Breast epithelium (tissue), 4 donors: ENCODE measurements at places on chromosomes 2 and 18.

GRCh38 chr18:2540575-2540974, 30.7 kb downstream of the METTL4 start:
- H3K27me3 ChIP-seq, result no peaks in the 10 kb centered on the region
- H3K36me3 ChIP-seq, result peaks cover 6% of the 10 kb centered on the region
- no peak overlapping the region for H3K27ac ChIP-seq
- H3K4me1 ChIP-seq, result no peaks in the 10 kb centered on the region
- DNase-seq, result no peak
- no peak overlapping the region for H3K4me3 ChIP-seq

DNA sequence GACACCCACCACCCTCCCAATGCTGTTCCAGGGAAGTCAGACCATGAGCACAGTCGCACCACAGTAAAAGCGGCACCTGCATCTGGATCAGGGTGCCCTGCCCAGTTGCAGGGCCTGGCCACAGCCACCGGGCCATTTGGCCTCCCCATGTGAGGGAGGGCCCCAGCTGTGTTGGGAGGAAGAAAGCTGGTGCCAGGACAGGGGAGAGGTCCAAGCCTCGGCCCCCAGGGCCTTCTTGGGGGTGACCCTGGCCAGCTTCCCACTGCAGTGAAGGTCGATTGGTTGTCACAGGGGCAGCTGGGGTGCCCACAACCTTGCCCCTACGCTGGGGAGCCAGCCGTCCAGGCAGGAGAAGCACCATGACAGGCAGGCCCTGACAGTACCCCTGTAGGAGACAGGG, 183.2 kb upstream of the RAB6C start:
- DNase-seq, result no peak
- no peaks in the 10 kb centered on the region for H3K4me1 ChIP-seq
- no peak overlapping the region for H3K4me3 ChIP-seq
- peaks cover 8% of the 10 kb centered on the region for H3K27me3 ChIP-seq

- no peak overlapping the region for H3K27ac ChIP-seq
- peak overlapping the region; percentile 43 for H3K4me3 ChIP-seq
- no peaks in the 10 kb centered on the region for H3K4me1 ChIP-seq
- H3K27me3 ChIP-seq, result peaks cover 34% of the 10 kb centered on the region
These were observed 1.1 kb downstream of the DIPK1C start for GRCh38 chr18:74456017-74456348.

GRCh38 chr2:65605743-65606058, 173.3 kb upstream of the SPRED2 start:
- no peaks in the 10 kb centered on the region for H3K36me3 ChIP-seq
- no peaks in the 10 kb centered on the region for H3K27me3 ChIP-seq
- DNase-seq, result no peak
- H3K27ac ChIP-seq, result no peak overlapping the region
- no peaks in the 10 kb centered on the region for H3K4me1 ChIP-seq

DNA sequence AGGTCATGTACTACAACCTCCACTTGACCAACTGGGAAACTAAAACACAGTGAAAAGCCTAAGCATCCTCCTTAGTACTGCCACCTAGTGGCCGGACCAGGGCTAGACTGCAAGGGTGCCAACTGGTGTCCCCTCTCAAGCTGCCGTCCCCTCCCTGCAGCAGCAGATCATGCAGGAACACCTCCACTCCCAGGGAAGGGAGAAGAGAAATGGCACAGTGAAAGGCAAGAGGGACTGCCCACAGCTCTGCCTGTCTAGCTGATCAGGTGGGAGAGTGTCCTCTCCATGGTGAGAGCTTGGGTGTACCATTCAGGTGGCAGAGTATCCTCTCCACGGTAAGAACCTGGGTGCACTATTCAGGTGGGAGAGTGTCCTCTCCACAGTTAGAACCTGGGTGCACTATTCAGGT, 78.1 kb downstream of the AAK1 start:
- no peak overlapping the region for H3K4me3 ChIP-seq
- H3K36me3 ChIP-seq, result no peaks in the 10 kb centered on the region
- DNase-seq, result no peak
- no peak overlapping the region for H3K27ac ChIP-seq
- no peaks in the 10 kb centered on the region for H3K4me1 ChIP-seq

DNA sequence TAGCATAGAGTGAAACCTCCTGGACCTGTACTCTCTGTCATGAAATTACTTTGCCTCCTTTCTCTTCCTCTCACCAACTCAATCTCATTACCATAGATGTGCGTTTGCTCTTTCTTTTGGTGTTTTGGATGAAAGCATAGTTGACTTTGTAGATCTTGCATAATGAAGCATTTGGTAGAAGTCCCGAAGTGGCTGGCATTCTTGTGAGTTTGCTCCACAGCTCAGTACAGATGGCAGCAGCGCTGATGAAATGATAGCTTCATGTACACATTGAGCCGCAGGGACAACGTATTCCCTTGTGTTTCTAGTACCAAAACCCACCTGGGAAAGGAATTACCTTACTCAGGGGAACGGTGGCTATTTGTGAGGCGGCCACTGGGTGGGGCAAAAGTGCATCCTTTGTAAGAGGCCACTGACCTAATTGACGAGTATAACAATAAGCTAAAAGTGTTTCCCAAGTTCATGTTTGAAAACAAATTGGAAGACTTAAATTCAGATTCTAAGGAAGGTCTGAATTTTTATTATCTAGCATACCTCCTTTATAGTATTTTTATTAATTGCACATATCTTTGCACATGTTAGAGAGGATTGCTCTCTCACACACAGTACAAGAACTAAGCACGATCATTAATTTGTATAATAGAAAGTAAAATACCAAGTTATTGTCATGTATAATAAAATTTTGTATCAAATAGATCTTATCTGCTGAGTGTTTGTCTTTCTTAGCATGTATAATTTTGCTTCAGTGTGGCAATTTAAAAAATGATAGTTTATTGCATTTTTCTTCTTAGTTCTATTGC, 25.4 kb upstream of the CDH7 start:
- H3K27me3 ChIP-seq, result no peaks in the 10 kb centered on the region
- H3K27ac ChIP-seq, result no peak overlapping the region
- no peak for DNase-seq
- H3K4me3 ChIP-seq, result no peak overlapping the region
- H3K36me3 ChIP-seq, result no peaks in the 10 kb centered on the region

GRCh38 chr2:197852108-197852507, 47.7 kb downstream of the PLCL1 start:
- H3K4me3 ChIP-seq, result no peak overlapping the region
- no peak for DNase-seq
- H3K36me3 ChIP-seq, result no peaks in the 10 kb centered on the region

- H3K27me3 ChIP-seq, result no peaks in the 10 kb centered on the region
- H3K4me3 ChIP-seq, result no peak overlapping the region
- H3K27ac ChIP-seq, result no peak overlapping the region
- no peaks in the 10 kb centered on the region for H3K36me3 ChIP-seq
- DNase-seq, result no peak
These were observed 86.5 kb upstream of the MYO3B start for GRCh38 chr2:170091436-170091835.
